ENCODE measurements at places on chromosomes 13 and 19.

- DNase-seq, result no peak
Observed at GRCh38 chr13:111661776-111662175, 341.3 kb downstream of the TEX29 start.

GRCh38 chr13:48731001-48731658 is 77.4 kb downstream of the CYSLTR2 start:
- DNase-seq, result no peak

DNA sequence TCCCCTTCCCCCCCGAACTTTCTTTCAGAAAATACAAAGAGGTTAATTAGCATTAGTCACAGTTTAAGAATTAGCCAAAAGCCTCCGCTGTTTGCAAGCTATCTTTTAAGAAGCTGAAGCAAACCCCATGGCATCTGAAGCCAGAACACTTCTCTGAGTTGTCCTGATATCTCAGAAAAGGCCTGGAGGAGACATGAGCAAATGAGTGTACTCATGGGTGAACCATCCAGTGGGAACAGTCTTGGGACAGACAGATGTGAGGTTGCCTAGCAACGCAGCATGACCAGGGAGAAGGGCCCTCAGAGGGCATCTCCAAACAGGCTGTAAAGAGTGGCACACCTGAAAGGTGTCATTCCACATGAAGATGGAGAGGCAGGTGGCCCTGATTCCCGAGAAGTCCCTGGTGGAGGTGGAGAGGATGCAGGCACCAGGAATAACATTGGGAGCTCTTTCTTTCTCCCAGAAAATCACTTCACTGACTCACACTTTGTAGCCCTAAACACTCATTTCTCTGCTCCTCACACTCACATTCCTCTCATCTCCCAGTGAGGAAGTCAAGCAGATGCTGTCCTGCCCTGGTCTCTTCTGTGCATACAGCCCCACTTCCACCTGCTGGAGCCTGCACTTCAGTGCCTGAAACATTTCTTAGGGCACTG is 87.0 kb upstream of the TSHZ3 start:
- DNase-seq, result no peak

DNA sequence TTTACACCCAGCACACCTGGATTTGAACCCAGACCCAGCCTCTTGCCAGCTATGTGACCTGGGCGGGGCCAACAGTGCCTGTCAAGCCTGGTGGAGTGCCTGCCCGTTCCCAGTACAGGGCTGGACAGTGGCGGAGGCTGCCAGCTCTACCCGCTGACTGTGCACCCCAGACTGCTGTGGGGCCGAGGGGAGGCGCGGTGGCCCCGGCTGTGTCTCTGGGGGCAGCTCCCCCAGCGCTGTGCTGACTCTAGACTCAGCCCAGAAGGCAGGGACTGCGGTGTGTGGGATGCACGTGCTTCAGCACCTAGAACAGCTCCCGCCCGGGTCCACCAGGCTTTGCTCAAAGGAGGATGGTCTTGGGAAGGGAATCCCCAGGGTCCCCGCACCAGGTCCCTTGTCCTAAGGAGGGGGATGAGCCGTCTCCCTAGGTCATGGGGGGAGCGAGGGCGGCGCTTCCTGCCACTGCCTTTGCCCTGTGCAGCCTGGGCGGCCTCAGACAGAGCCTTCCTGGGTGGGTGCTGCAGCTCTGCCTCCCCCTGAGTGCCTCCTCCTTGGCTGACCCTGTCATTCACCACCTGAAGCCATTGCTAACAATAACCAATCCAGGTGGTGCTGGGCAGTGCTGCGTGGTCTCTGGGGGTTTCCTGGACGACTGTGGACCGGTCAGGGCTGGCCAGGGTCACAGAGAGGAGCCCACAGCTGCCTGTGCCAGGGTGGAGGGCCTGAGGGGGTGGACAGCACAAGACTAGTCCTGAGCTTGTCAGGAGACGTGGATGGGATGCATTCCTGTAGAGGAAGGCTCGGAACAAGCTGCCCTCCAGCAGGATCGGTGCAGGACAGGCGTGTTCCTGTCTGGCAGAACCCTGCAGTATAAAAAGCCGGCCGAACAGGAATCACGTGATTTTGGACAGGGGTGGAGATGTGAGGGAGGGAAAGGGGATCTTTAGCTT is 18.6 kb downstream of the TMEM255B start:
- no peak for DNase-seq

DNA sequence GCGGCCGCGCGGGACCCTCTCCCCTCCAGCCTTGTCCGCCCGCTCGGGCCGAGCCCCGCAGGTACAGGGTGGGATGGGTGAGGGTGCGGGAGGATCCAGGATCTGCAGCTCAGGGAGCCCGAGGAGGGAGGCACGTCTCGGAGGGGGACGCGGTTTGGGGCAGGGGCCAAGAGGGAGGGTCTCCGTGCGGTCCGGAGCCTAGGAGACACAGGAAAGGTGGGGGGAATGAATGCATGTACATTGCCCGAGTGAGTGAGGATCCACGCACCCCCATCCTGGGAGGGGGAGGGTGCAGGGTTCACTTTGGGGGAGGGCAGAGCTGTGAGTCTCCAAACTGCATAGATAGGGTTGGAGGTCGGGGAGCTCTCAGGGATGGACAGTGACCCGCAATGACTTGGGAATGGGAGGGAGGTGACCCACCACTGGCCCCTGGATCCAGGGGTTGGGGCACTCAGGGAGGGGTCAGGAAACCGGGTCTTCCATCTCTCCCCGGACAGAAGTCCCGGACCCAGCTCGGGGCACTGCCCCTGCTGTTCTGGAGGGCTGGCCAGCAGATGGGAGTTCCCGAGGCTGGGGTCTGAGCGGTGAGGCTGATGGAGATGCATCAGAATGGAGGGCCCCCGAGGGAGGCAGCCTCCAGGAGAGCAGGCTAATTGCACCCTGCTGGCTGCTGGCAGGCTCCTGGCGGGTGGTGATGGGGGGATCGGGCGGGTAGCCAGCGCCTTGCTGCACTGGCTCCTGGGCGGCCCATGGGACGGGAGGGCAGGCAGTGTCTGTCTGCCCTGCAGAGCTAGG is 547 bp downstream of the KCNN1 start:
- no peak for DNase-seq

GRCh38 chr19:51695088-51695487 is 2.0 kb downstream of the SPACA6 start:
- DNase-seq, result no peak

GRCh38 chr19:4472174-4472974 is at the start of gene HDGFL2:
TSS of gene HDGFL2 (plus strand) at chr19:4472297. CDS start at chr19:4472351, 54 bp downstream.
- no peak for DNase-seq

- DNase-seq, result no peak
Observed at GRCh38 chr19:31946491-31946890, 398.9 kb upstream of the ZNF507 start.

Measured in stimulated activated CD4-positive, alpha-beta T cell treated with anti-CD3 and anti-CD28 coated beads, Interleukin-2, amount 100 ng/mL, for 4 hours (primary cell).